Panc1 (cell line): ENCODE measurements at places on chromosomes 11 and 22. TPM values are rescaled to one million over a fixed set of nuclear protein-coding genes. Genes with fewer than 3 reads are reported as not detected.

DNA sequence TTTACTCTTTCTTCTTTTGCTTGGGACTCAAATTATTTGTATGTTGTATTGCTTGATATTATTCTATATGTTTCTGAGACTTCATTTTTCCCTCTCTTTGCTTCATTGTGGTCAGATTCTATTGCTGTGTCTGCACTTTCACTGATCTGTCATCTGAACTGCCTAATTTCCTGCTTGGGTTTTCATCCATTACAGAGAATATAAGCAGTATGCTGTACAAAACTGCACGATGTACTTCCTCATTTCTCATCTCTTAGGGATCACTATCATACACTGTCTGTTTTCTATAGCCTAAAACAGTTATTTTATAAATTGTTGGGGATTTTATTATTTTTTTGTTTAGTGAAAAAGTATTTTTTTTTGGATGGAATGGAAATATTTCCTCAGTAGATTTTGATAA, 736.7 kb upstream of the ANO5 start:
- DNase-seq, result no peak

- no peak for DNase-seq
Measured at GRCh38 chr11:43992834-43993637, 50.6 kb downstream of the C11orf96 start.

GRCh38 chr11:34916843-34917770, 689 bp downstream of the PDHX start:
- no peak for DNase-seq

DNA sequence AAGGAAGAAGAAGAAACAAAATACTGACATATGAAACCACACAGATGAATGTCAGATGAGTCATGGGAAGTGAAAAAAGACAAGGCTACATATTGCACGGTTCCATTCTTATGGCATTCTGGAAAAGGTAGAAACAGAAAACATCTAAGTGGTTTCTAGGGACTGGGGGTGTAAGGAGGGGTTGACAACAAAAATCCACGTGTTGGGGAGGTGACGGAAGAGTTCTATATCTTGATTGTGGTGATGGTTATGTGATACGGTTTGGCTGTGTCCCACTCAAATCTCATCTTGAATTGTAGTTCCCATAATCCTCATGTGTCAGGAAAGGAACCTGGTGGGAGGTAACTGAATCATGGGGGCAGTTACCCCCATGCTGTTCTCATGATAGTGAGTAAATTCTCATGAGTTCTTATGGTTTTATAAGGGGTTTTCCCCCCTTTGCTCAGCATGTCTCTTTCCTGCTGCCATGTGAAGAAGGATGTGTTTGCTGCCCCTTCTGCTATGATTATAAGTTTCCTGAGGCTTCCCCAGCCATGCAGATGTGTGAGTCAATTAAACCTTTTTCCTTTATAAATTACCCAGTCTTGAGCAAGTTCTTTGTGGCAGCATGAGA, 6.4 kb upstream of the ARFGAP3 start:
- DNase-seq, result no peak

DNA sequence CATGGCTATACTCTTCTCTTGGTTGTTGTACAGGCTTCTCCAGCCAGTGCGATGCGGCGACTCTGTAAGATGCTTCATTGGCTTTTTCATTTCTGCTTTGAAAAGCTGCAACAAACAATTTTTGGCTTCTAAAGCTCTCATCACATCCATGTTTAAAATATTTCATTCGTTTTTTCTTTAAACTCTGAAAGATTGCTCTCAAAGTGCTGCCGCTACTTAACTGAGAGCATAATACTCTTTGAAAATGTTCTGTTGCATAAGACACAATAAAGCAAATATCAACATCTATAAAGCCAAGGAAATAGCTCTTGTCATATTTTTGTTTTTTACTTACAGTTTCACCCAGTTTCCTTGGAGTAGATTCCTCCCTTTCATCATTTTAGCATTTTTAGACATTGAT, 468.3 kb downstream of the TBC1D22A start:
- DNase-seq, result no peak

DNA sequence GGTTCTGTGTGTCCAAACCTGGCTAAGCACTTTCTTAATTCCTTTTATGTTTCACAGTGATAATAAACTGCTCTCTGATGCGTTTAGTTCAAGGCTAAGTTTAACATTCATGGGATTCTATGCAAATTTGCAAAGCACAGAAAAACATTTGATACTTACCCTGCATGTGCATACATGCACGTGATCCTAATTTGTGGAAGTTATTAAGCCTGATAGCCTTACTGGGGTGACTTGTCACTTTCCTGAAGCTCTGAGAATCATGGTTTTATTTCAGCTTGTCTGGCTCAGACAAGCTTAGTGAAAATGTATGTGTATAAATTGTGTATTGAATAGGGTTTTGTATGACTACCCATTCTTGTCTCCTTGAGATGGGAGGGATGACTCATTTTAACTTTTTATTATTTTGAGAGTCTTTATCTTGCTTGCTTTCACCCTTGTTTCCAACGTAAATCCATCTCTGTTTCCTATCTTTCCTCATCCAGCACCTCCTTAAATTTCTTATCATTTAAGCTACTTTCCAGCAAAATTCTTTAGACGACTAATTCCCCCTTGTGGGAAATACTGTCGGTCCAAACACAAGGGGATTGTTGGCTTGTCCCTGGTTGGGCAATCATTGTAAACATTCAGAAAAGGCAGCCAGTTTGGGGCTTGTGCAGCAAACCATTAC, 167.1 kb downstream of the C11orf91 start:
- DNase-seq, result no peak

DNA sequence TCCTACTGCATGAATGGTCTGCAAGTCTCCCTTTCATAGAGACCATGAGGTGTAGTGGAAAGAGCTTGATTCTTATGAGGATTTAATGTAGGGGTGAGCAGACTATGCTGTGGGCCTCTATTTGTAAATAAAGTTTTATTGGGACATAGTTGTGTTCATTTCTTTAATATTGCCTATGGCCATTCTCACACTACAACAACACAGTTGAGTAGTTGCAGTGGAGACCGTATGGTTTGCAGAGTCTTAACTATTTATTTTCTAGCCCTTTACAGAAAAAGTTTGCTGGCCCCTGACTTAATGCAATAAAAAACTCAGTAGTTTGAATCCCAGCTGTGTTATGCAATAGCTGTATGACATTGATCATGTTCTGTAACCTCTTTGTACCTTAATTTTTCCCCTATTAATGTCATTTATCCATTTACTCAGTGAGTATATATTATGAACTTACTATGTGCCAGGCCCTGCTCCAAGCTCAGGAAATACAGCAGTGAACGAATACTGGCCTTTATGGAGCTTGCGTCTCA, 106.3 kb downstream of the ATXN10 start:
- no peak for DNase-seq

DNA sequence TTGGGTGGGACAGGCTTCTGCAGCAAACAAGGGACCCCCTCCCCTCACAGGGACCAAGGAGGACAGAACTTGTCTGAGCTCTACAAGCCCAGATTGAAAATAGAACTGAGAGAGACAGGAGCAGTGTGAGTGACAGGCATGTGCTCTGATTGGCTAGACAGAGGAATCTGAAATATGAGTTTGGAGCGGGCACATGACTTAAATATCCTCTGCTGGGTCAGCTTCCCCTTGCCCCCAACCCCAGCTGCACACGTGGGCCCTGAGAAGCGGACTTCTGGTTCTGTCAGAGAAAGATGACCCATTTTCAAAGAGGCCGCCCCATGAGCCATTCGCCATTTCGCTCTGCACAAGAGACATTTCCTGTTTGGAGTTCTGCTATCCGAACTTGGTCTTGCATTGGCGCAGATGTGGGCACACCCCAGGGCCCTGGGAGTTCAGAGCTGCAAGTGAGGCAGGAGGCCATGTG, 5.3 kb downstream of the TUBA8 start:
- no peak for DNase-seq

DNA sequence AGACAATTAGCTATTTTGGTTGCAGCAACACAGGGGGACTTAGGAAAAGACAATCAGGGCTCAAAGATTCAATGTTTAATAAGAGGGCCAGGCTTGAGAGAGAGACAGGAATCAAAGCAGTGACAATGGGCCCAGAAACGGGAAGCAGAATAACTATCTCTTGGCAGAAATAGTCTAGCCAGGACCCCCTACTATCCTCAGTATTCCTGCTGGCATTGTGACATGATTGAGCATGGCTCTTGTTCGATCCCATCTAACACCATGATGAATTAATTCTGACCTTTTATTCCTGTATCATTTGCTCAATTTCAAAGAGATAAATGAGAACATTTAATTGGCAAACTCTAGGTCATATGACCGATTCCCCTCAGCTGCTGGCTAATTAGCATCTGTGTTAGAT, 12.8 kb upstream of the ANO5 start:
- DNase-seq, result no peak

- no peak for DNase-seq
Measured at GRCh38 chr11:45252134-45252856, 33.8 kb downstream of the SYT13 start.

- no peak for DNase-seq
Measured at GRCh38 chr11:130457623-130458409, 9.4 kb downstream of the ADAMTS15 start.

- DNase-seq, result no peak
Measured at GRCh38 chr22:17109976-17110375, 11.2 kb downstream of the TMEM121B start.

DNA sequence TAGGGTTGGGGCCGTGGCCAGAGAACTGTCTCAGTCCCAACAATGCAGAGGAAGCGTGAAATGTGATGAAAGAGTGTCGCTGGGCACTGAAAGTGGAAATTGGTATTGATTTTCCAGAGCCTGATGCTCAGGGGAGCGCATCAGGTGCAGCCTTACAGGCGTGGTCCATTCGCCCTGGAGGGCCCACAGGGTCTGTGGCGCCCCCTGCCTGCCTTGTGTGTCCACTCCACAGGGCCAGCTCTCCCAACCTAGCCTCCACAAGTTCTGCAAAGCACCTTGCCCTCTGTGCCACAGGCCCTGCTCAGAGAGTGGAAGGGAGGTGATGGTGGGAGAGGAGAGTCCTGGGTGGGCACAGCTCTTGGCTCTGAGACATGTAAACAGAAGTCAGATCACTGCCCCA, 54.9 kb upstream of the LMO1 start:
- DNase-seq, result no peak

- no peak for DNase-seq
Measured at GRCh38 chr11:131884461-131885073, 514.2 kb downstream of the NTM start.

SYT9 gene
- 3.7 TPM for total RNA-seq

CCDC88B gene
- total RNA-seq, result 17.1 TPM

SMC1B gene
- total RNA-seq, result 0.10 TPM

IGLL5 gene
- not detected for total RNA-seq

MPPED2 gene
- not detected for total RNA-seq

HOATZ gene
- not detected for total RNA-seq

CCDC116 gene
- total RNA-seq, result not detected

OR10D3 gene
- not detected for total RNA-seq

PAMR1 gene
- 0.13 TPM for total RNA-seq

MMP8 gene
- not detected for total RNA-seq
